ENCODE measurements at places on chromosomes 6 and 20.

DNA sequence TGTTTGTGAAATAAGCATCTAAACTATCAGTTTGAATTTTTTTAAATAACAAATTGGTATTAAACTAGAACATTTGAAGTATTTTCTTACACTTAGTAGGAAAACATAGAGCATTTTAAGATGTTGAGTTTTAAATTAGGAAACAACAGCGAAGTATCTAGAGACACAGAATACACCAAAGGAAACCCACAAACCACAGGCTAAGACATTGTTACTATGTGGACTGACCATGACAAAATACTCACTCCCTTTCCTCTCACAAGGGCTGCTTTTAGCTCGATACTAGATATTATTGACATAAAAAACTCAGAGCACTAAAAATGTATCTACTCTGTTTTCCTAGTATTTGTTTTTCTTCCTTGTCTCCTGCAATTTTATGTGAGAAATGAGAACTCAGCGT, 266.0 kb upstream of the CITED2 start:
- DNase-seq, result no peak

DNA sequence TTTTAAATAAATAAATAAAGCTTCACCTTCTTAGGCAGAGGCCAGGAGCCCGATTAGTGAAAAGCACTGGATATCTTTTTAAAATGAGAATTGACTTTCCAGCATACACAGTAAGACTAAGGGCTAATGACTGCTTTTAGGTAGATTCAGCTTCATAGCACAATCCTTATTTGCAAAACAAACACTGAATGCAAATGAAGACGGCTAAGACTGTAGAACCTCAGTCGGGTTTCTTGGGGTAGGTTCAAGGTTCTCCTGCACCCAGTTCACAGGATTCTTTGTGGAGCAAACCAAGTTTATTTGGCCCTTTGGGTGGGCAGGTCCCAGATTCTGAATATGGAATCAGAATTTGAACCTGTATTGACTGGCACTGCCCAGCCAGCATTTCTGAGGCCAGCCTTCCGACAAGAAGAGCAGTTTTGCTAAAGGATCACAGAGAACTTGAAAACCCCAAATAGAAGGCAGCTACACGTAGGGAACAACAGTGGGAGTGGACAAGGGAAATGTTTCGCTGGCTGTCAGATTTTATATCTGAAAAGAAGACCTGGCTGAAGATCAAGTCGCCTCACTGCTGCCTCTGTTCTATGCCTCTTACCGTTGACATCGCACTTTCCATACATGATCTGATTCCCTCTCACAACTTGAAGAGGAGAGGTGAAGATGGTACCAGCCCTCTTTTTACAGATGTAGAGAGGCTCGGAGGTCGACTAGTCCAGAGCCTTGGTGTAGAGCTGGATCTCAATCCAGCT, 8.2 kb downstream of the TRERF1 start:
- DNase-seq, result no peak

- DNase-seq, result no peak
These were observed 157.4 kb downstream of the PKHD1 start for GRCh38 chr6:51929934-51930574.

- DNase-seq, result peak; percentile 81
These were observed at the start of gene TXLNB for GRCh38 chr6:139291813-139292619. Gene TXLNB (minus strand): TSS chr6:139291998. CDS start chr6:139288899, 3,099 bp downstream.

Data from left kidney (tissue), 8 donors.